A549 treated with GW870086 at 1 μM for 4 hours (cell line): ENCODE measurements at places on chromosomes 6 and 20. TPM values are rescaled to one million over a fixed set of nuclear protein-coding genes. Genes with fewer than 3 reads are reported as not detected.

The ELOVL4 gene
- 1.4 to 1.8 TPM (median 1.6 TPM) in 5 replicates for total RNA-seq

The TRIM31 gene
- total RNA-seq: 0.33 to 1.4 TPM (median 0.83 TPM) in 5 replicates

The RAE1 gene
- 60.5 to 71.5 TPM (median 62.8 TPM) in 5 replicates for total RNA-seq

The TREML1 gene
- not detected in 5 replicates for total RNA-seq

The CYP24A1 gene
- 85.5 to 193 TPM (median 162 TPM) in 5 replicates for total RNA-seq

The SIGLEC1 gene
- 0.02 to 0.03 TPM in 2 of 5 replicates, not detected in the others for total RNA-seq

The PTCRA gene
- not detected in 5 replicates for total RNA-seq

The STXBP5 gene
- total RNA-seq: 9.8 to 16.4 TPM (median 14.7 TPM) in 5 replicates

The NKAPL gene
- not detected in 5 replicates for total RNA-seq

The ATP6V1G2 gene
- 0.55 to 1.2 TPM (median 0.83 TPM) in 5 replicates for total RNA-seq

The ULBP2 gene
- total RNA-seq: 2.1 to 4.2 TPM (median 3.6 TPM) in 5 replicates

The APCDD1L gene
- total RNA-seq: 0.05 to 0.10 TPM (median 0.09 TPM) in 3 of 5 replicates, not detected in the others

The MCHR2 gene
- total RNA-seq: not detected in 5 replicates

The SLC22A23 gene
- 8.1 to 12.0 TPM (median 10.2 TPM) in 5 replicates for total RNA-seq

The ARID1B gene
- 13.9 to 14.7 TPM (median 14.1 TPM) in 5 replicates for total RNA-seq
